Parietal lobe (tissue), 2 donors: ENCODE measurements at places on chromosomes 1 and 21. TPM values are rescaled to one million over a fixed set of nuclear protein-coding genes. Genes with fewer than 3 reads are reported as not detected.

Gene KRTAP11-1
- not detected for total RNA-seq

Gene NBPF6
- not detected for total RNA-seq

Gene NFIA
- total RNA-seq = 84.5 TPM

Gene RIPK4
- total RNA-seq = under 0.01 TPM

Gene FABP3
- total RNA-seq = 139 TPM

Gene KCNE1
- 2.2 TPM for total RNA-seq

Gene MYBPH
- not detected for total RNA-seq

Gene UTS2
- total RNA-seq = not detected

Gene CRB1
- total RNA-seq = 58.2 TPM

Gene CD164L2
- not detected for total RNA-seq

Gene CRABP2
- total RNA-seq = 1.9 TPM

Gene BSDC1
- 94.8 TPM for total RNA-seq

Gene CCDC24
- 7.8 TPM for total RNA-seq

Gene KCNQ4
- 1.9 TPM for total RNA-seq

Gene C8A
- total RNA-seq = not detected

Gene TRIM33
- total RNA-seq = 137 TPM

Gene COL9A2
- total RNA-seq = 14.7 TPM
